ENCODE measurements at places on chromosomes 3 and 15.

DNA sequence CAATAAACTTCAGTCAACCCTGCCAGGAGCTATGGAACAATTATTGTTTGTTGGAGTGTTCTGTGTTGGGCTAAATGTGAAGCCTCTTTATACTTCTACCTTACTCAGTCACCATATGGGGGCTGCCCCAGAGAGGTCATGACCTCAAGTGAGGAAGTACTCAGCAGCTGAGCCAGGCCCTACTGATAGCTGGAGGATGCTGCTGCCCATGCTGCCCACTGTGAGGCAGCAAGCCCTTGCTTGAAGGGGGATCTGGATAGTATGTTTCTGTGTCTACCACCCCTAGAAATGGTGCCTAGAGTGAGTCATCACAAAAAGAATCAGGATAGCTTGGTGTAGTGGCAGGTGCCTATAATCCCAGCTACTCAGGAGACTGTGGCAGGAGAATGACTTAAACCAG, 4.5 kb upstream of the RPL24 start:
- DNase-seq = no peak

DNA sequence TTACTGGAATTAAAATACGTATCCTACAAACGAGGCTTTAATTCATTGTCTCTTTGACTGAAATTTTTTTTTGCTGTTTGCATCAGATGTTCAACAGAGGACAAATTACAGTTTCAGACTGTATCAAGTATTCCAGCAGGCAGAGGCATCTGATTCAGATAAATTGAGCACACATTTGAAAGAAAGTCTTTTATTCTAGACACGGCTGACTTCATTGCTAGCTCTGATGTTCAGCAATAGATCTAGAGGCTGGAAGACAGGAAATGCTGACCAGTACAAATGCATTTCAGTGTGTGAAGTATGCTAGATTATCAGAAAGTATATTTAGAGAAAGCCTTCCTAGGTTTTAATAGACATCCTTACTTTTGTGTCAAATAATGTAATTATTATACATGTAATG, 472.2 kb downstream of the NLGN1 start:
- DNase-seq = no peak

- DNase-seq = no peak
These were observed 360.4 kb upstream of the CNTN6 start for GRCh38 chr3:732326-732928.

- no peak for DNase-seq
These were observed 5.1 kb downstream of the GP9 start for GRCh38 chr3:129065720-129066073.

- no peak for DNase-seq
These were observed at the start of gene ADAMTS7 for GRCh38 chr15:78811124-78811824. ADAMTS7 (minus strand) TSS chr15:78811464; CDS start chr15:78811220, 244 bp downstream.

DNA sequence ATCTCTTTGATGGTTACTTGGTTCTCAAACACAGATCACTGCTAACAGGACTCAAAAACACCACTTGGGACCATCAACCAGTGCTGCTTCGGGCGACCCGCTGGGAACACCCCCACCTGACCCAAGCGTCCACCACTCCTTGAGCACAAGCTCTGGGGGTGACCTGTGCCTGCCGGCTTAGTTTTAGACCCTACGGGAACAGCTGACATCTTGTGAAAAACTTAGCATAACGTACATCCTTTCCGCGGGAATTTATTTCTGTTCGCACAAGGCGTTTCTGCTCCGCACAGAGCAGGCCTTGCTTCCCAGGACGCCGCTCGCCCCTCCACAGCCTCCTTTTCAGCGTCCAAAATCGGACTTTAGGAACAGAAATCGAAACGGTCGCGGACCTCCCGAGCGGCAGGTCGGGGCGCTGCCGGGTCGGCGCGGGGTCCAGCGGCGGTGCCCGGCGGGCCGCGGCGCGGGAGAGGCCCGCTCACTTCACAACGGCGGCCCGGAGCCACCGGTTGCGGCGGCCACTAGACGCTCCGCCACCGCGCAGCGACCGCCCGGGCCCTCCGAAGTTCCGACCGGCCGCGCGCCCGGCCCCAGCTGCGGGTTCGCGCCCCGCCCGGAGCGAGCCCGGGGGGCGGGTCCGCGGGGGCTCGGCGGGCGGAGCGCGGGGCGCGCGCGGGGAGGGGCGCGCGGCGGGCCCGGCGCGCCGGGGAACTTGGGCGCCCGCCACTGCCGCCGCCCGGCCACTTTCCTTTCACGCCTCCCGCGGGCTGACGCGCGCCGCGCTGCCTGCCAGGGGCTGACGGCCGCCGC, 959 bp downstream of the SFMBT1 start:
- no peak for DNase-seq

DNA sequence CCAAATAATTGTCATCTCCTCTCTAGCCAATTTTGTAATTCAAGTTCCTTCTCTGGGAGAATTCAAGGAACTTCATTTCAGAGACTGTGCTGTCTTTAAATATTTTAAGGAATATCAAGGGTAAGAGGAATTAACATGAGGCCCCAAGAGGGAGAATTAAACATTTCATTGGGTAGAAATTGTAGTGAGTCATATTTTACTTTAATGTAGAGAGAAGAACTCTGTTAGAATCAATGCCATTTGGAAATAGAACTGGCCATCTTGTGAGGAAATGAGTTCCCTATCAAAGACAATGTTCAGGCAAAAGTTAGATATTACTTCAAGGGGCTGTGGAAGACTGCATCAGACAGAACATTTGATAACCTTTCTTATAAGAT, 43.5 kb upstream of the TP63 start:
- no peak for DNase-seq

- no peak for DNase-seq
These were observed 36.7 kb upstream of the NDUFB4 start for GRCh38 chr3:120559242-120560061.

- no peak for DNase-seq
These were observed 46.4 kb upstream of the KLF13 start for GRCh38 chr15:31280046-31280830.

GRCh38 chr3:179158336-179159039, 10.3 kb downstream of the PIK3CA start:
- DNase-seq = no peak

DNA sequence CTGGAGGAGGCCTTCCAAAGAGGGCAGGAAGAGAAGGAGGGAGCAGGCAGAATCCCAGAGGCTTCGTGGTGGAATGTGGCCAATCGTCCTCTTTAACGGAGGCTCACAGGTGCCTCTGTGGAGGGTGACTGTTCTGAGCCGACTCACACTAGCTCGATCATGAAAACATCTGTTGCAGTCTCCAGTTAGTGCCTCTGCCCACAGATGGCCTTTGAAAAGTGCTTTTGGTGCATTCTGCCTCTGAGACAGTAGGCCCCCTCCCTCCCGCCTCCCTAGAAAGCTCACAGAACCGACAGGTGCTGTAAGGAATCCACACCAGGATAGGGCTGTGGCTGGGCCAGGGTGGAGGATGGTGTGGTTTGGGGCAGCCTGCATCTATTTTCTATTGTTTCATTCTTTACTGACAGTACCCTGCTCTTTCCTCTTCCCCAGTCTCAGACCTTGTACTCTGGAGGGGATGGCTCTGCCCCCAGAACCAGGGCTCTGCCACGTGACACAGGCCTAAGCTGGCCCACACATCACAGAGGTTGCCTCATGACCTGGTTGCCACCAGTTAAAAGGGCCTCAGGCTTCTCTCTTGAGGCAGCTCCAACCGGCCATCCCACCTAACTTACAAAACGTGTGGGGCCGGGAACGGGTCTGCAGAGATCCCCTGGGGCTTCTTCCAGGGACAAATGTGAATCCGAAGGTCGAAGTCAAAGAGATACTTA, 27.2 kb upstream of the PIGZ start:
- no peak for DNase-seq

DNA sequence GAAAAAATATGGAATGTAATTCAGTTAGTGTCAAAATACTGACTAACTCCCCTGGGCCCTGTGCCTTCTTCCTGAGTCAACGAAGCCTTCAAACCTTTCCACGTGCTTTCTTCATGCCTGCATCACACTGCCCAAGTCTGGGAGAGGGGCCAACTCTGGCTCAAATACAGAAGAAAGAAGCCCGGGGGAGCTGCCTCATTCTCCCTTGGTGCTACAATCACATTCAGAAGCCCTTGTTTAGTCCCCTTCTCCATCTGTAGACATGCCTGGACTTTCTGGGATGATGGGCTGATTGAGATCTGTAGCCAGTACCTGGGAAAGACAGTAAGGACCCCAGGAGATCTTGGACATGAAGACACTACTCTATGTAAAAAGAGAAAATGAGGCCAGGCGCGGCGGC, 77.8 kb upstream of the GSK3B start:
- no peak for DNase-seq

DNA sequence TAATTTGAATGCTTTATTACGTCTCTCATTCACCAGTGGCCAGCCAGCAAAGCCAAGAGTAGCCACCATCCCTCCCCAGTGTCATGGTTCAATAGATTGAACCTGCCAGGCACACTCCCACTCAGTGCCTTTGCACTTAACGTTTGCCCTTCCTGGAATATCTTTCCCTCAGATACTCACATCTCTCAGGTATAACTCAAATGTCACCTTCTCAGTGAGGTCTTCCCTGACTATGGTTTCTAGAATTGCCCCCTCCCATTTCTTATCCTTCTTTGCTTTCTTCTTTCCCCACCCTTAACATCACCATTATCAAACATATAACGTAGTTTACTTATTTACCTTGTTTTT, 293.8 kb downstream of the LRTM1 start:
- no peak for DNase-seq

- DNase-seq = no peak
These were observed 28.1 kb upstream of the CORO2B start for GRCh38 chr15:68550498-68551295.

DNA sequence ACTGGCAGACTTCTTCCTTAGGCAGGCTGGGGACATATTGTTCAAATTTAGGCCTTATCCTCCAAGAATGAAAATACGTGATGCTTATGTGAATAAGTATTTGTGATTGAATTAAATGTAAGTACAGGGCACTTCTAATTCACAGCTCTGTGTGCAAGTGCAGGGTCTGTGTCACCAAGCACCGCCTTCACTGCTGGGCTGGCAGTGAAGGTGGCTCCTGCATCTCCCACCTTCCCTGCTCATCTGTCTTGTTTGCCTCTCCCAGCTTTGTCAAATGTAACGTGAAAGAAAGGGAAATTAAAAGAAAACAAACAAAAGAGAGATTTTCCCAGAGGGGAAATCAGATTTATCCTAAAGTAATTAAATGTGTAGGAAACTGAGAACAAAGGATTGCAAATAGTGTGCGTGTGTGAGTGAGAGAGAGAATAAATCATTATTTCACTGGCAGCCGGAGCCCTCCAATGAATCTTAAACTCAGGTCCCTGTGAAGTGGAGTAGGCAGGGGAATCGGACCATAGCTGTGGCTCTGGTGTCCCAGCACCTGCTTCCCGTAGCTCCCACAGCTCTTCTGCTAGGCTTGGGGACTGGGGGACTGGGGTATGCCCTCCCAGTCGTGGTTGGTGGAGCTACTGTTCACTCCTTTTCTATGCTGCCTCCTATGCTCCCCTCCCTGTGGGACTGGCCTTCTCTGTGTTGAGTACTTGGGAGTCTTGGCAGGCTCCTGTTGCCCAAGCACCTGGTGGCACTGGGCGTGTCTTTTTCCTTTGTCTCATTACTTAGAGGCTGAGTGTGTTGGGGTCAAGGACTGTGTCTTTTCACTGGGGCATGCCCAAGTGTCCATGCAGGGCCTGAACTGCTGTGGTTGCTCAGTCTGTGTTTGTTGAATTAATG, 222.2 kb downstream of the EPHB1 start:
- no peak for DNase-seq

- no peak for DNase-seq
These were observed 32.7 kb downstream of the RBM6 start for GRCh38 chr3:49972656-49973055.

DNA sequence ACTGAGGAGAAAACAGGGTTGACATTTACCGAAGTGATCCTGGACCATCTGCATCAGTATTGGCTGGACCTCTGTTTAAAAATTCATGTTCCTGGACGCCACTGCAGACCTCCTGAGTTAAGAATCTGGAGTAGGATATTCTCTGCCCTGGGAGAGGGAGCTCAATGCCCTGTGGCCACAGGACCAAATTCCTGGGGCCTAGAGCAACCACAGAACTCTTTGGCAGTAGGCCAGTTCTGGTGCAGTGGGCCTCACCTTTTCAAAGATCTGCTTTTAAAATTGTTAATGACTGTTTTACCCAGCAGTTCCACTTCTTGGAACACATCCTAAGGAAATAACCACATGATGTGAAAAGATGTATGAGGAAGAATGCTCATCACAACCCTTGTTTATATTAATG, 133.3 kb upstream of the ADPGK start:
- no peak for DNase-seq

- DNase-seq = no peak
These were observed 747 bp downstream of the SORD start for GRCh38 chr15:45023659-45024225.

GRCh38 chr3:36227980-36228379, 152.3 kb upstream of the STAC start:
- DNase-seq = no peak

DNA sequence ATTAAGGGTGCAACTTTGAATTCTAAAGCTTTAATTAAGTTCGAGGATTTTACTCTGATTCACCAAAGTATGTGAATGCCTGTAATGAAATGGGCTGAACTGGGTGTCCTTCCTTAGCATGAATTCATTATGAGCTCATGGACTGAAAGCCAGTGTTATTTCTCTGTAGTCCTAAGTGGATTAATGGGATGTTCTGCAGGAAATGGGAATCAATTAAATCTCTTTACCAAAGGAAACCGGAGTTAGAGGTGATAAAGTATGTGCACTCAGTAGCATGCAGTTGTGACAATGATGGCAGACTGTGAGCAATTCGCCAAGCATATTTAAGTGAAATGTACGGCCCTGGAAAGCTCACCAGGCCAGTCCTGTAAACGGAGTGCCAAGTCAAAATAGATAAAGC, 138.7 kb downstream of the CHL1 start:
- DNase-seq = no peak

GRCh38 chr3:43074482-43074881, 31.4 kb downstream of the POMGNT2 start:
- DNase-seq = no peak

All from GM12878 (cell line).